NCI-H1694 (cell line): ENCODE measurements at places on chromosomes 16 and 17.

- DNase-seq, result no peak
Observed at GRCh38 chr17:64202683-64203344, 60.2 kb downstream of the TEX2 start.

GRCh38 chr16:53291757-53292392 is 142.4 kb upstream of the RBL2 start:
- DNase-seq, result no peak

- DNase-seq, result no peak
Observed at GRCh38 chr17:50763716-50764475, 3.4 kb downstream of the ANKRD40CL start.

GRCh38 chr17:48611681-48612455 is 1.1 kb upstream of the HOXB7 start:
- peak; percentile 41 for DNase-seq

GRCh38 chr17:49836111-49837030 is 11.5 kb downstream of the TAC4 start:
- no peak for DNase-seq

- DNase-seq, result no peak
Observed at GRCh38 chr16:86898386-86898785, 320.0 kb downstream of the FOXL1 start.

- no peak for DNase-seq
Observed at GRCh38 chr17:55898195-55898594, 147.3 kb downstream of the PCTP start.

DNA sequence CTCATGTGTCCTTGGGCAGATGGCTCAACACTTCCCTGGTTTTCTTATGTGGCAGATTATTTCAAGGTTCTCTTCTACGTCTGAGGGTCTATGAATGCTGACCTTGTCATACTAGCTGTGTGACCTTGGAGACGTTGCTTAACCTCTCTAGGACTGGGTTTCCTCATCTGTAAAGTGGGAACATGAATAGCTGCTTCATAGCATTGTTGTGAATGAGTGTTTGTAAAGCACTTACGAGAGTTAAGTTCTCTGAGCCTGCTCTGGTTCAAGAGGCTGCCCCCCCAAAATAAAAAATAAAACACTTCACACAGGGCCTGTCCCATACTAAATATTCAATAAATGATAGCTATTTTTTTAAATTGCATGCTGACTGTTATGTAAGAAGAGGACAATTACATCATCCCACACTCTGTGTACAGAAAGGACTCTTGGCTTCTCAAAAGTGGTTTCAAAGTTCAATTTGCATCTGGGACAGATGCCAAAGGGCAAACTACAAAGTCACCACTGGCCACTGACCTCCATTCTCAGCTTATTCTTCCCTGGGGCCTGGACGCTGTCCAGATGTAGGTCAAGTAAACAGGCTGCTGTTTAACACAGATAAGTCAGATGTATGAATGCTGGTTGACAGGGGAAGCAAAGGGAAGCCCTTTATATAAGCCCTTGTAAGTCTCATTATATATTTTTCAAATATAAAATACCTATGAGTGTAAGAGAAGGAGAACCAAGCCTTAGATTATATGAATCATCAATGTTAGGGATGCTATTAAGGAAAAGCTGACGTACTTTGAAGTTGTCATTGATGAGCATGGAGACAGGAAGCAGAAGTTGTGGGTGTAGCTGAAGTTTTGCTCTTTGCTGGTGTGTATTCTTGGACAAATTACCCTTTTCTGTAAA is 15.4 kb upstream of the NDEL1 start:
- DNase-seq, result no peak

GRCh38 chr16:1794221-1794871 is 841 bp upstream of the IGFALS start:
- DNase-seq, result no peak

DNA sequence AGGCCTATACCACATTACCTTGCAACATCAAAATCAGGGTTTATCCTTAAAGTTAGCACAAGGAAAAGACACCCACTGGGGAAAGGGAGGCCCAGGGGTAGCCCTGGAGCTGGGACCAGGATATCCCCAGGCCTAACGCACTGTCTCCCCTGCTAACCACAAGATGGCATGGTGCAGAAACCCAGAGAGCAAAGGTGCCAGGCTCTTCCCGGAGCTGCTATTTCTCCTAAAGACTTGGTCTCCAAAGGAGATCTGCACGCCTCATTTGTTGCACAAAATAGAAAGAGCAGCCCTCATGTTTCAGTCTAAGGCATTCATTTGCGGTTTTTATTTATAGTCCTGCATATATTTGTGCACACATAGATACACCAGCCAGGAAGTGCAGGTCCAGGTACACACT is 408.6 kb downstream of the SOX9 start:
- peak; percentile 14 for DNase-seq

GRCh38 chr16:88661468-88661867 is 1.4 kb downstream of the MVD start:
- no peak for DNase-seq

DNA sequence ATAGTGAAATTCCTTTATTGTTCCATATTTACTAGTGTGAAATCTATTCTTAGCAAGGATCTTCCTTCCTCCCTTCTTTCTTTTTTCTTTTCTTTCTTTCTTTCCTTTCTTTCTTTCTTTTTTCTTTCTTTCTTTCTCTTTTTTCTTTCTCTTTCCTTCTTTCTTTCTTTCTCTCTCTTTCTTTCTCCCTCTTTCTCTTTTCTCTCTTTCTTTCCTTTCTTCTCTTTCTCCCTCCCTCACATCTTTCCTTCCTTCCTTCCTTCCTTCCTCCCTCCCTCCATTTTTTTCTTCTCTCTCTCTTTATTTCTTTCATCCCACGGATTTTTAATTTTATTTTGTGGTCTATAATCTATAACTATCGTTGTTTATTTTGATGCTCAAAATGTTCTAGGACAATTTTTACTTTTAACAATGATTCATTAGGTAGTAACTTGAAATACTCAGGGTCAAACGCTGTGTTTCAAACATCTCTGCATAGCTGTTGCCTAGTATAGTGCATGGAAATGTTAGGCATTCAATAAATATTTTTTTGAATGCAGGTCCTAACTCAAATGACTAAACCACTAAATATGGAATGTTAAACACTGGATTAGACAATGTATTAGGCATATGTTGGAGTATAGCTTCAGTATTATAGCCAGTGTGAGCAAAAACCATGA is 178.3 kb downstream of the MAP2K6 start:
- DNase-seq, result no peak

GRCh38 chr16:74607310-74607961 is 522 bp upstream of the GLG1 start:
- no peak for DNase-seq

GRCh38 chr17:32570081-32570396 is 83.2 kb downstream of the CDK5R1 start:
- DNase-seq, result no peak
